ENCODE measurements at places on chromosomes 1 and 21. TPM values are rescaled to one million over a fixed set of nuclear protein-coding genes. Genes with fewer than 3 reads are reported as not detected.

SYNJ1 gene
- total RNA-seq = 22.1 TPM

FNDC5 gene
- not detected for total RNA-seq

GRCh38 chr21:42854246-42855010 is 24.9 kb downstream of the WDR4 start:
- H3K36me3 ChIP-seq = peaks cover 99% of the 10 kb centered on the region
- no peak overlapping the region for H3K4me3 ChIP-seq
- no peak for DNase-seq
- H3K4me1 ChIP-seq = no peaks in the 10 kb centered on the region
- H3K27me3 ChIP-seq = no peaks in the 10 kb centered on the region
- H3K27ac ChIP-seq = no peak overlapping the region

- DNase-seq = no peak
- H3K4me3 ChIP-seq = no peak overlapping the region
- no peaks in the 10 kb centered on the region for H3K36me3 ChIP-seq
- H3K4me1 ChIP-seq = peaks cover 12% of the 10 kb centered on the region
Measured at GRCh38 chr1:193437785-193438184, 251.4 kb upstream of the B3GALT2 start.

DNA sequence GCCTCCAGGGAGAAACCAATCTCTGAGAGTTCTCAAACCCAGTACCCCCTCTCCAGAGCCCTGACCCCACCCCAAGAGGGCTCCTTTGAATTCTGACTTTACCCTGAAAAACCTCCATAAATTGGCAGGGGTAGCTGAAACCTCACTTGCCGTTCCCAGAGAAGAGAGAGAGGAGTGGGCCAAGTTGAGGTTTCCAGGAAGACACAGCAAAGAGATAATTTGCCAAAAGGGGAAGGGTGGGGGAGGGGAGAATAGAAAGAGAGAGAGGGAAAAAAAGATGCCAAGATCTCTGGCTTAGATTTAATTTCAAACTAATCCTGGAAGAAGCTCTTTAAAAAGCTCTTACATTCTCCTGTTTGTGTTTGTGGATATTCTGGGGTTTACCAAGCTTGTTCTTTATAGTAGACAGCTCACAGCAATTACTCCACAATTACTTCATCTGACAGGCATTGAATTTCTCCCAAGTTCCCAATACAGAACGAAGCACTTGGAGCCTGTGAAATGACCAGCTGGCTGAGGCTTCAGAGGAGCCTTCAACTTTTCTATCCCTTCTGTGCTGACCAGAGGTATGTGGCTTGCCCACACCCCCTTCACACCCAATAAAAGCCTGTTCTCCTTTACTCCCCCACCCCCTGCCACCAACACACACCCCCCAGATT is 1.1 kb upstream of the GRHL3 start:
- DNase-seq = no peak
- no peak overlapping the region for H3K4me3 ChIP-seq
- no peak overlapping the region for H3K27ac ChIP-seq
- H3K4me1 ChIP-seq = peaks cover 40% of the 10 kb centered on the region
- no peaks in the 10 kb centered on the region for H3K36me3 ChIP-seq

DNA sequence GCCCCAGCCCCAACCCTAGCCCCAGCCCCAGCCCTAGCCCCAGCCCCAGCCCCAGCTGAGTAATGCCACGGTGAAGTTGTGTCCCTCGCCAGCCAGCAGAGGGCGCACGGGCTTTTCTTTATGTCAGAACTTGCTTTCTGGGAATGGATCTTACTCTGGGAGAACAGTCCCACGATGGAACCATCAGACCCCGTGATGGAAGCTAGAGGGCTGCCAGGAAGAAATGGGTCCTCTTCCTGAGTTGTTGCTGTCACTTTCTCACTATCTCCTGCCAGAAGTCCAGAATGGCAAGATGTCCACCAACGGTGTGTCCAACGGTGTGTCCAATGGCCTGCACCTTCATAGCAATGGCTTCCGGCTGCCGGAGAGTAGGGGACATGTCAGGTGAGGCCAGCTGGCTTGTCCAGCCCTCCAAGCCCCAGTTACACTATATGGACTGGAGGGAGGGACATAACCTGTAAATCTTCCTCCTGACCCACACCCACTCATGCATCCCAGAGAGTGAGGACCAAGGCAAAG is 25.1 kb upstream of the TMEM222 start:
- no peaks in the 10 kb centered on the region for H3K27me3 ChIP-seq
- DNase-seq = peak; percentile 52
- H3K27ac ChIP-seq = no peak overlapping the region
- H3K36me3 ChIP-seq = no peaks in the 10 kb centered on the region
- H3K4me3 ChIP-seq = no peak overlapping the region
